ENCODE measurements at places on chromosomes 11 and 22. TPM values are rescaled to one million over a fixed set of nuclear protein-coding genes. Genes with fewer than 3 reads are reported as not detected.
A peak's percentile ranks its signal among the peaks of the same experiment; 100 is the strongest.

DNA sequence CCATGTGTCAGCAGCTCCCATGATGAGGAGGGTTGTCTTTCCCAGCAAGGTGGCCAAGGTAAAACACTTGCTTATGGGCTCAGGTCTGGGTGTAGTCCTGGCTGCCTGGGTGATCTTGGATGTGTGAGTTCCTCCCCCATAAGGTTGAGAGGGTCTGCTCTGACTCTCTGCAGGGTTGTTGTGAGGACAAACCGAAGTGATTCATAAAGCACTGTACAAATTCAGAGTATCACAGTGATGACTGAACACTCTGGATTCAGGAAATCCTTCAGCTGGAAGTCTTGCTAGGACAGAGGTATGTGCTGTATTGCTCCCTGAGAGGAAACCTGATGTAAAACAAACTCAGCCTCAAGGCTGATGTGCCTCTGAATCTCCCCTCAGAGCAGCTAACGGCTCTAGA is 220.9 kb upstream of the PITPNB start:
- no peaks in the 10 kb centered on the region for H3K36me3 ChIP-seq
- H3K4me1 ChIP-seq = no peaks in the 10 kb centered on the region
- H3K27ac ChIP-seq = no peak overlapping the region
- H3K4me3 ChIP-seq = no peak overlapping the region
- no peak for DNase-seq

- H3K4me1 ChIP-seq = no peaks in the 10 kb centered on the region
- no peak for DNase-seq
- no peak overlapping the region for H3K27ac ChIP-seq
- no peak overlapping the region for H3K4me3 ChIP-seq
- H3K27me3 ChIP-seq = no peaks in the 10 kb centered on the region
These were observed 315.9 kb downstream of the CADM1 start for GRCh38 chr11:115188188-115188897.

GRCh38 chr11:61057615-61058014 is 44.7 kb upstream of the CD5 start:
- no peak overlapping the region for H3K27ac ChIP-seq
- no peaks in the 10 kb centered on the region for H3K27me3 ChIP-seq
- no peak for DNase-seq

DNA sequence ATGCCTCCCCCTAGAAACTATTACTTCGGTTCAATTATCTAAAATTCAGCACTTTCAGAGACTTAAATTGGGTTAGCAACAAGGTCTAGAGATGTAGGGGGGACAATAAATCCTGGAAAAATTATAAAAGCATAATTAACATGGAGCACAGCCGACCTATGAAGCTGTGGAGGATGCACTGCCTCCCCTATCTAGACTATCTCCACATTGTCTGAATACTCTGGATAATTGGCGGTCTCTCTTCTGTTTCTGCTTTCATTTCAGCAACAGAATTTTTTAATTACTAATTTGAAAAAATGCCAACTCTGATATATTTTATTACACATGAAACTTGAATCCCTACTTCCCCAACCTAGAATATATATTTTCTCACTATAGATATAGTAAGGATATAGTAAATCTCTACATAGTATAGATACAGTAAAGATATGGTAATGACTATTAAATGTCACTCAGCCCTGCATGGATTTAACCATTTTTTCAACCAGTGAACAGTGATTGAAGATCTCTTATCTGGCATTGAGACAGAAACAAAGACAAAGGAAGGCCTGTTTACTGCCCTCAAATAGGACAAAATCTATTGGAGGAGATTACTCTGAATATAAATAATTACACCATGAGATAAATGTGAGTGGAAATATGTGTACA is 157.6 kb downstream of the BLID start:
- no peaks in the 10 kb centered on the region for H3K27me3 ChIP-seq
- no peak overlapping the region for H3K4me3 ChIP-seq
- H3K36me3 ChIP-seq = no peaks in the 10 kb centered on the region
- H3K4me1 ChIP-seq = no peaks in the 10 kb centered on the region
- DNase-seq = no peak

OR2D2 gene
- total RNA-seq = 0.71 TPM

PPP2R1B gene
- 211 TPM for total RNA-seq

- no peak for DNase-seq
- no peaks in the 10 kb centered on the region for H3K4me1 ChIP-seq
- no peaks in the 10 kb centered on the region for H3K36me3 ChIP-seq
These were observed 4.6 kb upstream of the KCNJ5 start for GRCh38 chr11:128886406-128887124.

KCNK4 gene
- total RNA-seq = not detected

DNA sequence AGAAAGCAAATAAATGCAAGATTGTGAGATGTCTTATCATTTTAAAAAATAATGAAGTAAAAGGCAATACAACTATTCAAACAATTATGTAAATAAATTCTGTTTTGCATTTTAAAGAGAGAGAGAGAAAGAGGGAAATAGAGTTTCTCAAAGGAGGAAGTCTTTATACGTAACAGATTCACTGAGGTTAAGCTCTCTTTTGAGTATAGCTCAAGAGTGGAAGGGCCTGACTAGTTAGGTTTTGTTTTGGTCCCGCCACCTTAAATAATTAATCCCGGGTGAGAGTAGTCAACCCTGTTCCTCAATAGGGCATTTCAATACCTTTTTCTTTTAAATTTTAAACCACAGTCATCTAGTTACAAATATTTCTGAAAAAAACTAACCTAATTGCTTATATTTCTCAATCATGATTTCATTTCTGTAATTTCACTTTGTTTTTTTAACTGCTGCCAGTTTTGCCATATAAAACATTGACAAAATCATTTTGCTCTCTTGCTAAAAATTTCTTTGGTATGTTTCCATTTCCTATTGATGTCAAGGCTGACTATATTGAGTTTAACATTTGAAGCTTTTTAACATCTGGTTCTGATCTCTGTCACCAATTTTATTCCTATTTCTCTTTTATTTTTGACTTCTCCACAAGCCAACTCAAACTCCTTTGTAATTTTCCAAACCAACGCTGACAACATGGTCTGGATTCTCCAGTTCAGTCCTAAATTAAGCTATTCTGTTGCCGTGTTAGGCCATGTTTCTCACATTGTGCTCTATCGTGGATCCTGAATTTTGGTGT is 10.3 kb downstream of the OR10D3 start:
- H3K27ac ChIP-seq = no peak overlapping the region
- H3K4me3 ChIP-seq = no peak overlapping the region
- DNase-seq = no peak
- H3K27me3 ChIP-seq = no peaks in the 10 kb centered on the region

DNA sequence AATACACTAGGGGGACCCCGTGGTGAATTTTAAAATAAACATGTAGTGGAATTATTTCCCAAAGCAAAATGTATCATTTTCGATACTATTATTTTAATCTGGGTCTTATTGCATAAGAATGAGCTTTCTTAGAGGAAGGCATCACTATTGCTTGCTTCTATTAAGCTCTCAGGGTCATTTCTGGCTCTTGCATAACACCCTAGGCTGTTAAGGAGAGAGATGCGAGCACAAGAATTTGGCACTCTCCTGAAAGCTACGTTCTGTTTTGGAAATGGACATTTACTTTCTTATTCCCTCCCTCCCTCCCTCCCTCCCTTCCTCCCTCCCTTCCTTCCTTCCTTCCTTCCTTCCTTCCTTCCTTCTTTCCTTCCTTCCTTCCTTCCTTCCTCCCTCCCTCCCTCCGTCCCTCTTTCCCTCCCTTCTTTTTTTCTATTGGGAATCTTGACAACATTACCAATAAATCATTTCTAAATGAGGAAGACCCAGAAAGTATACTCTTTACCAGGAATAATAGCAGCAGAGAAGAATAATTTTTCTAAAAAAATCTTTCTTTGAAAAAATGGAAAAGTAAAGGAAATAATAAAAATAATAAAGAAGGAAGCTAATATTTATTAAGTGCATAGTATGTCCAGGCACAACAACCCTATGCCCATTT is 83.6 kb upstream of the BDNF start:
- H3K27me3 ChIP-seq = no peaks in the 10 kb centered on the region
- H3K36me3 ChIP-seq = no peaks in the 10 kb centered on the region
- no peak overlapping the region for H3K27ac ChIP-seq
- no peaks in the 10 kb centered on the region for H3K4me1 ChIP-seq

GRCh38 chr22:21758091-21758864 is 22.7 kb upstream of the YPEL1 start:
- DNase-seq = no peak
- no peak overlapping the region for H3K27ac ChIP-seq
- no peaks in the 10 kb centered on the region for H3K27me3 ChIP-seq
- peaks cover 37% of the 10 kb centered on the region for H3K4me1 ChIP-seq
- peaks cover 13% of the 10 kb centered on the region for H3K36me3 ChIP-seq

RFPL2 gene
- total RNA-seq = not detected

DNA sequence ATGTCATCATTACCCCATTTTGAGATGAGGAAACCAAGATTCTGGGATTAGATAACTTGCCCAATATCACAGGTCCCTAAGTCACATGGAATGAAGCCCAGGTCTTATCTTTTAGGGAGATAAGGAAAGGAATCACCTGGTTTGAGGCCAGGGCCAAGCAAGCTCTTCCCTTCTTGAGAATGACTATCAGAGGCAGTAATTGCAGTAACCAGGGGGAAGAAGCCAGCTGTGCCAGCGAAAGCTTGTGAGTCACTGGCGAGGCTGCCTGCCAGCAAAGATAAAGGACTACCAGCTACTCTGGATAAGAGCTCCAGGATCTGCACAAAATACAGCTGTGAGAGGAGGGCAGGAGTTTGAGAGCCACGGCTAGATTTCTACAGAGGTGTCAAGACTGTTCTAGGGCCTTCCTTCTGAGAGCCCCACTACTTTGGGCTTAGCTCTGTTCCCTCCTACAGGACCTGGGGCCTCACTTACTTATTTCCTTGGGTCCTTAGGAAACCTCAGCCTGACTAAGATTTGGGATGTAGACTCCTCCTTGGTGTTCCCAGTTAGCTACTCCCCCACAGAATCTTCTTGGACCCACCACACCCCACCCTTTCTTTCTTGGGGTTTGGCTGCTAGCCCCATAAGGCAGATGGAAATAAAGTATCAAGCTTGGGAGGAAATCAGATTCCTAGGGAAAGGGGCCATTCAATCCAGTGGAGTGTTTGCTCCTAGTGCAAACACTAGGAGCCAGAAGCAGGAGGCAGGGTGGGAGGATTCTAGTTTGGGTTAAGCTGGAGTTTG is 9.7 kb upstream of the CCKBR start:
- no peaks in the 10 kb centered on the region for H3K4me1 ChIP-seq
- DNase-seq = no peak
- no peaks in the 10 kb centered on the region for H3K36me3 ChIP-seq
- no peak overlapping the region for H3K27ac ChIP-seq

- no peak overlapping the region for H3K4me3 ChIP-seq
- DNase-seq = no peak
- H3K27ac ChIP-seq = no peak overlapping the region
- H3K27me3 ChIP-seq = no peaks in the 10 kb centered on the region
These were observed 1091.9 kb upstream of the RAG2 start for GRCh38 chr11:37689951-37690350.

ZNF70 gene
- 8.5 TPM for total RNA-seq

DNA sequence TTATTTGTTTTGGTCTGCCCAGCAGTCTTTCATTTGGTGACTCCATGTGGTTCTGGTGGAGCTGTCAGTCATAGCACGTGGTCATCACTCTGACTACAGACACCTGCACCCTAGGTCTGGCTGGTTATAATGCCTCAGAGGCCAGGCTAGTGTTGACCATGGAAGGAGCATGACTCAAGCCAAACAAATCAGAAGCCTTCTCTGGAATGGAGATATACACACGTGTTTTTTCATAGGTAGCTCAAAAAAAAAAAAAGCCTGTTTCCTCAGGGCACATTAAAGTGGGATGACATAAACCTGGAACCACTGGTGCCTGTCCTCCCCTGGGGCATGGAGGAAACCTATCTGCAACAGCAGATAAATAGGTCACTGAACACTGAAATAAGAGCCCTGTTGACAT is 8.1 kb upstream of the PLAAT3 start:
- DNase-seq = no peak
- no peaks in the 10 kb centered on the region for H3K4me1 ChIP-seq
- no peak overlapping the region for H3K27ac ChIP-seq
- no peaks in the 10 kb centered on the region for H3K27me3 ChIP-seq
- no peak overlapping the region for H3K4me3 ChIP-seq

DNA sequence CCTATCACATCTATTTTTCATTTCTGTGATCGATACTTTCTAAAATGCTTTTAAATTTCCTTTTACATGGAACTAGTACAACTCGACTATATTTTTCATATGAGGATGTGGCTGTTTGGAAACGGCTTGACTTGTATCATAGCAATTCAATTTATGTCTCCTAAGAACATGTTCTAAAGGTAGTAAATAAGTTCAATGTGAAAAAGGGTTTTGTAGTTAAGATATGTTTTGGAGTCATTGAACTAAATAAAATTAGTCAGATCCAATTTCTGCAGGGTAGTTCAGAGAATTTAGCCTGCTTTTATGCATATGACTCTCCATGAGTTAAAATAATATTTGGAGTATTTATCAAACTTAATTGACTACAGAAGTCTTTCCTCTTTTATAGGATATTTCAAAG is 1121.4 kb downstream of the LRRC4C start:
- H3K4me1 ChIP-seq = no peaks in the 10 kb centered on the region
- H3K4me3 ChIP-seq = no peak overlapping the region
- DNase-seq = no peak
- H3K36me3 ChIP-seq = no peaks in the 10 kb centered on the region
- H3K27me3 ChIP-seq = no peaks in the 10 kb centered on the region
- H3K27ac ChIP-seq = no peak overlapping the region

GRCh38 chr11:58286249-58286648 is 18.2 kb upstream of the OR10W1 start:
- peak; percentile 72 for DNase-seq
- H3K4me1 ChIP-seq = no peaks in the 10 kb centered on the region
- no peak overlapping the region for H3K4me3 ChIP-seq

SLC17A6 gene
- total RNA-seq = not detected

SYT12 gene
- total RNA-seq = not detected

ARCN1 gene
- total RNA-seq = 29.6 TPM

DNA sequence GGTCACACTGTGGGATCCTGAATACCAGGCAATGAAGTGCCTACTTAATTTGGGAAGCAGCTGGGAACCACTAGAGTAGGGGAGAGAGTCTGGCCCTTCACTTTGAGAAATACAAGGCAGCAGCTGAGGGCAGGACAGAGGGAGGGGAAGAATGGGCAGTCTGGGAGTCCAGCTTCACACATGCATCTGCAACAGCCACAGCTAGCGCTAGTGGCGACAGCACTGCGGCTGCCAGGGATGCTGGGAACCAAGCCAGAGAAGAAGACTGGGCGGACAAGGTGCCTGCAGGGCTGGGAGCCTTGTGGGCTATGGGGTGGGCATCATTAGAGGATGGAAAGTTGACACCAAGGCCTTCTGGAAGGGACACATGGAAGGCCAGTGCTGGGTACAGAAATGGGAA is 15.8 kb downstream of the SCUBE2 start:
- DNase-seq = no peak
- no peak overlapping the region for H3K4me3 ChIP-seq
- no peaks in the 10 kb centered on the region for H3K4me1 ChIP-seq

- no peak overlapping the region for H3K4me3 ChIP-seq
- no peaks in the 10 kb centered on the region for H3K27me3 ChIP-seq
- H3K4me1 ChIP-seq = no peaks in the 10 kb centered on the region
- DNase-seq = no peak
- no peaks in the 10 kb centered on the region for H3K36me3 ChIP-seq
These were observed 16.9 kb upstream of the ARFGAP3 start for GRCh38 chr22:42874010-42874409.

DNA sequence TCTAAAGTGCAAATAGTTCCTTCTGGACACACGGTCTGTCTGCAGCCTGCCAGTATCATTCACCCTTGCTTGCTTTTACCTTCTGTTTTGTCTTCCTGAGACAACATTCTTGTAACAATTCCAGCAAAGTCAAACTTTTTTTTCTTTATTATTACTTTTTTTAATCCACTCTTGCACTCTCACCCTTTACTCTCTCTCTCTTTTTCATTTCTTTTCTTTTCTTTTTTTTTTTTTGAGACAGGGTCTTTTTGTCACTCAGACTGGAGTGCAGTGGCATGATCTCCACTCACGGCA is 53.7 kb downstream of the MCHR1 start:
- no peaks in the 10 kb centered on the region for H3K36me3 ChIP-seq
- H3K27ac ChIP-seq = no peak overlapping the region
- no peaks in the 10 kb centered on the region for H3K27me3 ChIP-seq
